SK-MEL-5 (cell line): ENCODE measurements at places on chromosomes 2 and 18. TPM values are rescaled to one million over a fixed set of nuclear protein-coding genes. Genes with fewer than 3 reads are reported as not detected.

DNA sequence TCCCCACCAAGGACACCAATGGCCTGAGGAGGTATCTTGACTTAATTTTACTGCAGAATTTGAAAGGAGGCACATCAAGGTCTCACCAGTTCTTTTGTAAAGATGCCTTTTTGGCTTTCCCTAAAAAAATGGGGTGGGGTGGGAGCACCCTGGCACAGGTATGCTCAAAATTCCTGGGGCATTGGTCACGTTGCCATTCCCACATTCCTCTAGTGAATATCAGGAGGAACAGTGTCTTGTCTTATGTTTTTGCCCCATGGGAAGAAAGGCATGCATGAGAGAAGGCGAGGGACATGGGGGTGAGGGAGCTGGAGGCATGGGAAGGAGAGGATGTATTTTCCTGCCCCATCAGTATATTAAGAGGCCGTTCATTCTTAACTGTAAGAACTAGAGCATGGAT is 275.3 kb downstream of the CMPK2 start:
- DNase-seq: no peak

GRCh38 chr2:54755641-54756326 is 32.3 kb downstream of the EML6 start:
- no peak for DNase-seq

GRCh38 chr2:54290356-54291025 is 34.5 kb upstream of the TSPYL6 start:
- DNase-seq: no peak

- no peak for DNase-seq
Observed at GRCh38 chr2:240397924-240398645, 37.4 kb upstream of the GPC1 start.

DES gene
- total RNA-seq: 0.13 TPM in 1 of 2 replicates, not detected in the other

DUSP2 gene
- 0.80 and 1.0 TPM in 2 replicates for total RNA-seq

EFHD1 gene
- total RNA-seq: 0.29 and 0.71 TPM in 2 replicates

SERPINB12 gene
- total RNA-seq: not detected in 2 replicates

RESP18 gene
- total RNA-seq: not detected in 2 replicates
